ENCODE measurements at places on chromosomes 2 and 18. TPM values are rescaled to one million over a fixed set of nuclear protein-coding genes. Genes with fewer than 3 reads are reported as not detected.

C2orf80 gene
- total RNA-seq: not detected

TTN gene
- 3.3 TPM for total RNA-seq

DQX1 gene
- total RNA-seq: under 0.01 TPM

SERPINB4 gene
- not detected for total RNA-seq

RAB10 gene
- total RNA-seq: 112 TPM

OR6B2 gene
- total RNA-seq: not detected

DOK6 gene
- under 0.01 TPM for total RNA-seq

CDH2 gene
- 5.8 TPM for total RNA-seq

FAM161A gene
- total RNA-seq: 1.7 TPM

CLIP4 gene
- 20.9 TPM for total RNA-seq

KLHL14 gene
- total RNA-seq: under 0.01 TPM

HK2 gene
- total RNA-seq: 8.4 TPM

ERBB4 gene
- total RNA-seq: under 0.01 TPM

PARD6G gene
- total RNA-seq: 2.0 TPM

CCDC148 gene
- total RNA-seq: 0.48 TPM

CD8A gene
- not detected for total RNA-seq

UGT1A10 gene
- total RNA-seq: not detected

COL4A3 gene
- total RNA-seq: not detected

ACVR1C gene
- total RNA-seq: not detected

SLC66A3 gene
- 21.9 TPM for total RNA-seq

DNAJC5G gene
- 0.98 TPM for total RNA-seq

CABLES1 gene
- total RNA-seq: 103 TPM

RUFY4 gene
- total RNA-seq: 0.29 TPM

ABCB11 gene
- total RNA-seq: 0.98 TPM

REG1B gene
- total RNA-seq: not detected

LRRC30 gene
- total RNA-seq: not detected

IRS1 gene
- 0.38 TPM for total RNA-seq

SERPINB3 gene
- total RNA-seq: not detected
